CD4-positive, alpha-beta T cell treated with Interleukin-4 for 4 hours (primary cell): ENCODE measurements at places on chromosomes 3 and 15.

DNA sequence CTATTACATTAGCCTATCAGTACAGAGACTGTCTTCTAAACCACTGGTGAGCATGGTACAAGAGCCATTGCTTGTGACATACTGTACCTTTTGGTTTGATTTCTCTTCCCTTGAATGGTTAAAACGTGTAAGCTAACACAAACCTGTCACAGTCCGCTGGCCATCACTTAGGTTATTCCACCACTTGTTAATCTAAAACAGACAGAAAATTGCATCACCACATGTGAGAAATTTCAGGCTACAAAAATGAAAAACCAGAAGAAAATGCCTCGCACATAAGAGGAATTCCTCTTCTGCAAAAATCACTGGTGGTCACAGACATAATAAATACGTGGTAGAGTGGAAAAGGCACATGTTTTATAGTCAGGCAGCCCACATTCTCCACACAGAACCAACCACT is 22.1 kb downstream of the PARL start:
- no peak for DNase-seq

- no peak for DNase-seq
These were observed 218.0 kb downstream of the ZBTB20 start for GRCh38 chr3:114928989-114929640.

DNA sequence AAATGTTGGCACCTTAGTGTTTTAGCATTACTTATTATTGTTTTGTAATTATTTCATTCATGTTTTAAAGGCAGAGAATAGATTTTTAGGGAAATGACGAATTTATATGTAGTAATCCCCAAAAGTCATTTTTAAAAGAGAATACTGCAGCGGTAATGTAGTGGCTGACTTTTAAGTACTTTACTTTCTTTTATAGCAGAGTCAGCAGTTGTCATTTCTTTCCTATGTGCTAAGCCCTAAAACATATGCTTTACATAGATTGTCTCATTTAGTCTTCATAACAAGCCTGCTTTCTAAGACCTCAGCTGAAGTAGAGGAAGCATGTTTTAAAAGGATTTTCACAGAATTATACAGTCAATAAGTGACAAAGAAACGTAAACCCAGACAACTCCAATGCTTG is 102.1 kb upstream of the PEX5L start:
- DNase-seq: no peak

GRCh38 chr3:143173242-143173641 is 53.7 kb downstream of the CHST2 start:
- no peak for DNase-seq

DNA sequence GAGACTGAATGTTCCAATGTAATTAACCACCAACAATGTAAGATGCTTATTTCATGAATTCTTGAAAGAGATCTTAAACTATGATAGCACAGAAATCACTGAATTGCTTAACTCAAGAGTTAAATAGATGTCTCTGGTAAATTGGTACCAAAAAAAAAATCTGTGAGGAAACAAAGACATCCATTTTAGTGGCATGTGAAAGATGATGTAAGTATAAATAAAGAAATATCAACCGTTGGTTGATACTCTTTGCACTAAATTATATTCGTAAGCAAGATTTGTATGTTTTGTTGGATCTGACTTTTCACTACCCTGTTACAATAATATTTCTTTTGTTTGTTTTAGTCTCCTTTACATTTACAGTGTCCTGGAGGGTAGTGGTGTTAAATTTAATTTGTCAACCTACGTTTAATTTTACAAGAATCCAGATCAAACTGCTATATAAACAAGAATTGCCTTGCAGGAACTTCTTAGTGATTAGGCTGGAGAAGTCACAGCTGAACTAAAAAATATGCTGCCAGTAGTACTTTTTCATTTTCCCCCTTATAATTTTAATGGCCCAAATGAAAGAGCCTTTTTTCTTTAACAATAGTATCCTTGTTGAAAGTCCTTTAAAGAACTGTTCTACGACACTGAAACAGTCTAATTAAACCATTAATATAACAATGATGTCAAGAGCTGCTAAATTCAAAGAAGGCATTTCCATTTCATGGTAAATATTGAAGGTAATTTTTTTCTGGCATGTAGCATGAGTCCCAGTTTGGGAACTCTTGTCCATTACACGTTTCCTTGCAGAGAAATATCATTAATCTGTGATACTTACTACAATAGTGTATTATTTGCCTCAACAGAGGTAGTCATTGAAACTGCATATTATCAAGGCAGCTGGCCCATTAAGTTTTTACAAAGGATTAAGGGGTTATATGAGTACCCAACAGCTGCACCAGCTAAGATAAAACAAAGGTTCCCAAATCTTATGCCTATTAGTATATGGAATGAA is 109.6 kb upstream of the PHLDB2 start:
- no peak for DNase-seq

DNA sequence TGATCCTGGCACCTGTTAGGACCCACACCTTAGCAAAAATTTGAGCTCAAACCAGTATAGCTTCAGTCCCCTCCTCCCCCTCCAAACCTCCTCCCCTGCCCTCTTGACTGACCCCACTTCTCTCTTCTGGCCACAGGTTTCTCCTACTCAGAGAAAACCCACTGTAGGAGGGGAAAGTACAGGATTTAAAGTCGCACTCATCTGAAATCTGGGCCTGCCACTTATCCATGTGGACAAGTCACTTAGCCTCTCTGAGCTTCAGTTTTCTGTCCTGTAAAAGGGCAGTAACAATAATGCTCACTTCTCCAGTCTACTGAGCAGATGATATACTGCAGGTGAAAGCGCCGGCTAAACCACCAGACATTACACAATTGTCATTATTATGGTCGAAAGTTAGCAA is 142.7 kb downstream of the MEGF11 start:
- no peak for DNase-seq

- peak; percentile 79 for DNase-seq
These were observed 21.4 kb upstream of the ZBED2 start for GRCh38 chr3:111616417-111617105.

- DNase-seq: no peak
These were observed 258.7 kb upstream of the NSMCE3 start for GRCh38 chr15:29528276-29528675.

- DNase-seq: no peak
These were observed 9.8 kb upstream of the SLC25A36 start for GRCh38 chr3:140931801-140932200.

DNA sequence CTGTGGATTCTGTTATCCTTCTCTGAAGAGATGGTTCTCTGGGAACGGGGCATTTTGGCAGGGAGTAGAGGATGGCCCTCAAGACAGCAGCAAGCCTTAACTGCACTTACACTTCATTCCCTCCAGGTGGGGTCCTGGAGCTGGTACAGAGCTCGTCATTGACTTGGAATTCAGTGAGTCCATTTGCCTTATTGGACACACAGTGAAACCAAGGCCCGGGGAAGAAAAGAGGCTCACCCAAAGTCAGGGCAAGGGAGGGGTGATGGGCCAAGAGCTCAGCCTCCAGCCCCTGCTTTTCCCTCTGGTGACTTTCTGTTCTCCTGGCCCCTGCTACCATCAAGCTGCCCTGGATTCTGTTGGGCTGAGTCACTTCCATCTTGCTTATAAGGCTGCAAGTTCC is 125.6 kb downstream of the ETFA start:
- peak; percentile 12 for DNase-seq

DNA sequence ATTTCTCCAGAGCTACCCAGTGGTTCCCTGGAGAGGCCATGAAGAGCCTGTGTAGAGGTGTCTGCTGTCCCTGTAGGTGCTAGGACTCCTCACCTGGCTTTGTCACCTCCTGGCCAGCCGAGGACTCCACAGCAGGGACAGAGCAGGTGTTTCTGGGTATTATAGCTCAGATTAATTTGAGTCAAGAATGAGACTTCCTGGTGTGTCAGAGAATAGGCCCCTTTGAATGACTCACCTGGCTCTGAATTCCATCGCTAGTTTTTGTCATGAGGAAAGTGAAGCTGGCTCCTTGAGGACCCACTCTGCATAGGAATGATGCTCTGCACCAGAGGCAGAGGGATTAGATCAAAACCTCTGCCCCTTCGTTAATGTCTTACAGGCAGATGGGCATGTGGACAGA is 167.5 kb upstream of the TOPAZ1 start:
- no peak for DNase-seq

GRCh38 chr3:139111392-139112229 is 66.9 kb upstream of the PRR23C start:
- DNase-seq: peak; percentile 46

GRCh38 chr3:184636741-184637316 is 75.0 kb downstream of the MAGEF1 start:
- peak; percentile 23 for DNase-seq

GRCh38 chr3:123039178-123039577 is 11.6 kb upstream of the SEMA5B start:
- no peak for DNase-seq

DNA sequence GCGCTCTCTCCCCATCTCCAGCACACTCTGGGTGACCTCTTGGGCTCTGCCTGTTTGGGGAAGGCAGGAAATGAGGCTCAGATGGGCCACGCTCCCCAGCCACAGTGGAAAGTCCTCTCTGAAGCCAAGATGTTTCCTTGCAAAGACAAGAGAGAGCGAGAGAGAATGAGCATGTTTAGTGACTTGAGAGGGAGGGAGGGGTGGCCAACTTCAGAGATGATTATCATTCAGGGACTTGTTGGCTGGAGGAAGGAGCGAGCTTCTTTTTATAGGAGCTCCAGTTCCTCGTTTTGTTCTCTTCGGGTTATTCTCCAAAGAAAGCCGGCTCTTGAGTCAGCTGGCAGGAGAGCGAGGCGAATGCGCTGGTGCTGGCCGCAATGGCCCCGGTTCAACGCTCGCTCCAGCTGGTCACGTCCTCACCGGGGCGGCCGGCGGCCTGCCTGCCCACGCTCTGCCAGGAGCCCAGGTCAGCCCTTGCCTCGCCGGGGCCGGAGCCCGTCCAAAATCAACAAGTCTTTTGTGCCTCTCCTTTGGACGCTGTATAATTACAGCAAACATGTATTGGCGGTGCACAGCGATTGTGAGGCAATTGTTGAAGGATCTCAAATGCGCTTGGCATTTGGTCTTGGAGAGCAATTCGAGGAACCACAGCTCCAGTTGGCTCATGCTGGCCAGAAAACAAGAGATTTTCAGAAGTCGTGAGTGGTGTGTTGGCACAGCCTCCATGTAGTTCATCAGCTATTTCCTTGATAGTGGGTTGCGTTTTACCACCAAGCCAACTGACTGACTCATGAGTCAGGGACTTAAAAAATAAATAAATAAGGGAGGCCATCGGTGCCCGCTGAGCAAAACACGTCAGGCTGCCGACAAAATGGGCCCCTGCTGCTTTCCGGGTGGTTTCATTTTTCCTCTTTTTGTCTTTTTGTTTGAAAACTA is 288.6 kb downstream of the UACA start:
- peak; percentile 60 for DNase-seq

GRCh38 chr3:82311901-82312300 is 550.5 kb upstream of the GBE1 start:
- no peak for DNase-seq

DNA sequence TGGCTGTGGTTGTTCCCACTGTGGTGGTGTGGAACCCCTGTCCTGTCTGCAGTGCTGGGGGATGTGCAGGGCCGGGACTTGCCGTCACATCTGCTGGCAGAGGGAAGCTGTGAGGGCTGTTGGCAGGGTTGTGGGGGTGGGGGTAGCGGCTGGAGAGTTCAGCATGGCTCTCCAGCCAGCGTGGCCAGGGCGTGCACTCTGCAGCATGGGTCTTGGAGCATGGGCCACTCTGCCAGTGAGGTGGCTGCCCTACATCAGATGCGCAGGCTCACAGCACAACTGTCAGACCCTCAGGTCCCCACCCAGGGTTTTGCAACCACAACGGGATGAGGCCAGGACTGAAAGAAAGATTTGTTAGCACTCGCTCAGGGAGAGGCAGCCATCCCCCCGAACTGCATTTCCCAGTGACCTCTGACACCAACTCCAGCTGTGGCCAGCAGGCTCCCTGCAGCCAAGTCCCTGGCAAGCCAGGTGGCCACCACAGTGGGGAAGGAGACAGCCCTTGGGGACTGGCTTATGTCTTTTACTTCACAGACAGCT is 237.7 kb upstream of the LYSMD4 start:
- DNase-seq: no peak

DNA sequence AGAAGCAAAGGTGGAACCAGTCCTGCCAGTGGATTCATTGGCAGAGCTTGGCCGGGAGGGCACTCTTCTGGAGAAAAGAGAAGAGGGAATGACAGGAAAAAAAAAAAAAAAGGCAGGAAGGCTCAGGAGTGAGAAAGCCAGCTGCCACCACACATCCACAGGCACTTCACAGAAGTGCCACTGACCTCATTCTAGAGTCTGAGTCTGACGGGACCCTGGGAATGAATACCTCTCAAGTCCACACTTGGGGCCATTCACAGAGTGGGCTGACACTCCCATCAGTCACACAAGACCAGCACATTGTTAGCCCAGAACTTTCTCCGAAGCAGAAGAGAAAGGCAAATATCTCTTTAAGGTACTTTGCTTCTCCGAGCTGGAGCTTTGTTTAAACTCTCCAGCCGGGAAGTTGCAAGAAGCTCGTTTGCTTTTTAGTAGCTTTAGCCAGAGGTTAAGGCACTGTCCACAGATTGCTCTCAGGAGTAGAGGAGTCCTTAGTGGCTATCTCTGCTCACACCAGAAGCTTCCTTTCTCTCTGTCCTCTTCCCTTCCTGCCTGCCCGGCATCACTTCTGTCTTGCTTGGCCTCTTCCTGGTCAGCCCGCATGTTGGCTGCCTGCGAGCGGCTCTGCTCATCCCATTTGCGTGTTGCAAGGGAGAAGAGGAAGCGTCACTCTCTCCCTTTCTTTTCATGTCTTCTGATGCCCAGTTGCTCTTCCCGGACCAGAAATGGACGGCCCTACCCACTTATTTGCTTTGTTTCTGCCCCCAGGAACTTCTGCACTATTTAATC is 53.8 kb downstream of the CMTM6 start:
- no peak for DNase-seq

DNA sequence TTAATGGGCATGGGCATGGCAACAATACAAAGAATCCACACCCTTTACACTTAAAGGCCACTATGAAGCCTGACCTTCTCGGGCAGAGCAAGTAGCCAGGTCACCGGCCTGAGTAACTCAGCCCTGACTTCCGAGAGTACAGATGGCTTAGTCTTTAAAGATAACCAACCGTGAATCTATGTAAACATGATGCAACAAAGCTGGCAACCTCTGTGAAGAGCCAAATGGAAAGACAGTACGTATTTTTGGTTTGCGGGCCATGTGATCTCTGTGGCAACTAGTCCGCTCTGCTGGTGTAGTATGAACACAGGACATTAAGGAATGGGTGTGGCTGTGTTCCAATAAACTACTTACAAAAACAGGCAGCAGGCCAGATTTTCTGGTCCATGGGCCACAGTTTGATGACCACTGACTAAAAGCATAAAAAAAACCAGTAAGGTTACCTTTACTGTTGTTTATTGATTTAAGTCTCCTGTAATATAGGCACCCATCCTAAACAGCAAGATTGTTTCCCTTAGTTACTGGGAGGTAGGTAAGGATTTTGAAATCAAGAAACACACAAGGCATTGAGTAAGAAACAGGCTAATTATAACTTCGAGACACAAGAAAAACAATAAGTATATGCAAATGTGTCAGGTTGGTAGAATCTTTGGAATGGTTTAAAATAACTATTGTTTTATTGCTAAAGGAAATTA is 14.5 kb downstream of the RIOX2 start:
- no peak for DNase-seq

DNA sequence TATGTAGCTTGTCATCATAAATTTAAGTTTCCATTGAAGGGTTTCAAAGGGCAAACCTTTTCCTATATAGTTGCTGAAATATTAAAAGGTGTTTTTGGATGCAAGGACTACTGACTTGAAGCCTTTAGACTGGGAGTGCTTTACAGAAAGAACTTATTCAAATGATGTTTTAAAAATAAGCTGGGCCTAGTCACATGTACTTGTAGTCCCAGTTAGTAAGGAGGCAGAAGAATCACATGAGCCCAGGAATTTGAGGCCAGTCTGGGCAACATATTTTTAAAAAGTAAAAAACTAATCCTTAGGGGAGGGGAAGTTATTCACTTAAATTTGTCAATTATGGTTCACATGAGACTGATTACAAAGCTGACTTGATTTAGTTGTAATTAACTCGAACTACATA is 65.0 kb downstream of the SMARCC1 start:
- DNase-seq: no peak
